ENCODE measurements at places on chromosomes 16 and 17.

GRCh38 chr17:31522284-31522931 is 130.9 kb downstream of the RAB11FIP4 start:
- no peak for DNase-seq

DNA sequence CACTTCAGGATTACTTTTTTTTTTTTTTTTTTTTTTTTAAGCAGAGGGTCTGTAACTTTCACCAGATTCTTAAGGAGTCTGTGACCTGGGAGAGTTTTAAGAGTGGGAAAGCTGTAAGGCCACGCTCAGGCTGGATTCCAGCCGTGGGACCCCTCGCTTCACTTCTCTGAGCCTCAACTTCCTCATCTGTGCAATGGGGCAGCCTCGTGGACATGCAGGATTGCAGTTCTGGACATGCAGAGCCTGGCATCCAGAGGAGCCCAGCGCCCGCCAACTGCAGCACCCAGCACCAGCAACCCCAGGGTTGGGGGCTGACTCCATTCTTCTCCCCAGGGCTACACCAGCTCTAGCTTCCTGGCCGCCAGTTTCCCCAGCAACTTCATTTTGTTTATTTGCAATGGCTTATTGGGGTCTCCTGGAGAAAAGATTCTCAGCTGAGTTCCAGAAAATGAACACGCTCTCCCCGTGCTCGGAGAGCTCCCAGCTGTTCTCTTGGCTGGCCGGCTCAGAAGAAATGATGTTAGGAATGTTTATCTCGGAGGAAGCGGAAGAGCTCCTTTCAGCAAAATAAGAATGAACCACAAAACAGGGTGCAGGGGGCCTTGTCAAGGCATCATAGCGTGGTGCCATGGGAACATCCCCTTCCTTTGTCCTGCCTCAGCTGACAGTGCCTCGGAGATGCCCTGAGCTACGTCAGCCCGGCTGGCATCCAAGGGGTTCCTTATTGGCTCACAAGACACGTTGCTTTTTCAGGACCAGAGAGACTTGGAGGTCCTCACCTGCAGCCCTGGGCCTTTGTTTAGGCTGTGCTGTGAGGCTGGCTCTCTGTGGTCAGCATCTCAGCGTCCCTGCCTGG is 22.9 kb upstream of the ZCCHC14 start:
- no peak for DNase-seq

GRCh38 chr16:6189216-6189615 is 1091.6 kb upstream of the EEF2KMT start:
- no peak for DNase-seq

DNA sequence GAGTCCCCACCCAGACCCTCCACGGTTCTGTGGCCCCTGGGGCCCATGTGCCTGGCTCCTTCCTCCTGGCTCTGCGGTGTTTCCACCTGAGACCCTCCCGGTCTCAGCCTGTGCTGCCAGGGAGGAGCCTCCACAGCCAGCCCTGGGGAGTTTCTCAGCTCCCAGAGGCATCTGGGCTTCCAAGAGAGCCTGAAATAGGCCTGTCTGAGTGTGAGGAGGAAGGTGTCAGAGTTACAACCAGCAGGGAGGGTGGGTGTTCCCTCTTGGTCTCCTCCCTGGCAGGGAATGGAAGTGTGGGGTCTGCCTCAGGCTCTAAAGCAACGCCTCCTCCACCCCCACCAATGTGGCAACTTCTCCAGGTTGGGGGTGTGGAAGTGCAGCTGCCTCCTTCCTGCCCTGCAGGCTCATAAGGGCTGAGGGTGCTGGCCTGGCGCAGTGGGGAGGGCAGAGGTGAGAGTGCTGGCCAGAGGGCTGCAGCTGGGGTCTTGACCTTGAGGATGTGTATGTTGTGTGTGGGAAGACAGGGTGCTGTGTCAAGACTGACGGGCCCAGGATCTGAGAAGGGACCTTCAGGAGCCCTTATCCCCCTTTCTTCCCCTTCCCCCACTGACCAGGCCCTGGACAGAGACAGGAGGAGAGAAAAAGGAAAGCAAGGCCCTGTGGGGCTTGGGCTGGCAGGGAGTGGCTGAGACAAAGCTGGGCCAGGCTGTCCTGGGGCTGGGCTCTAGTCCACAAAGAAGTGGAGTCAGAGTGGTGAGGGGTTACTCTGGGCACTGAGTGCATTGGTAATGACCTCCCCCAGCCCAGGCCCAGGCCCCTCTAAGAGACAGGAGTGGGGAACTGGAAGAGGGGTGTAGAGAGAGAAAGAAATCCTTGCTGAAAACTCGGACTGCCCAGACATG is 2.4 kb downstream of the CYGB start:
- no peak for DNase-seq

- DNase-seq, result no peak
Measured at GRCh38 chr17:29640413-29640812, 17.7 kb upstream of the CORO6 start.

DNA sequence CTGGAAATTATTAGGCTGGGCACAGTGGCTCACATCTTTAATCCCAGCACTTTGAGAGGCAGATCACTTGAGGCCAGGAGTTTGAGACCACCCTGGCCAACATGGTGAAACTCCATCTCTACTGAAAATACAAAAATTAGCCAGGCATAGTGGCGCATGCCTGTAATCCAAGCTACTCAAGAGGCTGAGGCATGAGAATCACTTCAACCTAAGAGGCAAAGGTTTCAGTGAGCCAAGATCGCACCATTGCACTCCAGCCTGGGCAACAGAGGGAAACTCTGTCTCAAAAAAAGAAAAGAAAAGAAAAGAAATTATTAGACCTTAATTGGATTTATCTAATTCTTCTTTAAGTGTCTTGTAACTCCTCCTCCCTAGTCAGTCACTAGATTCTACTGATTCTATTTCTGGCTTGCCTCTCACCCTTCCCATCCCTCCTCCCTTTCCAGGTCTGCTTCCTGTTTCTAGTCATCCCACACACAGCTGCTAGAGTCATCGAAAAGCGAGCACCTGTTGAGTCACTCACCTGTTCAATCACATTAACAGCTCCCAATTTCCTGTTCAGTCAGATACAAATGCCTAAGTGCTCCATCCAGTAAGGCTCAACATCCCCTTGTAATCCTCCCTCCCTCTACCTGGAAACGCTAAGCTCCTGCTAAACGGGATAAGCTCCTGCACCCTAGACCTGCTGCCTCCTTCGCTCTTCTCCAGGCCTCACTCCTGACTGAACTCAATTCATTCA is 34.6 kb downstream of the ERN1 start:
- DNase-seq, result no peak

- DNase-seq, result no peak
Measured at GRCh38 chr16:78654929-78655328, 555.5 kb downstream of the WWOX start.

GRCh38 chr16:77882358-77882757 is 94.0 kb downstream of the VAT1L start:
- no peak for DNase-seq

GRCh38 chr17:36993227-36993626 is 44.5 kb downstream of the AATF start:
- DNase-seq, result no peak

- DNase-seq, result no peak
Measured at GRCh38 chr17:77693776-77694175, 264.7 kb upstream of the TNRC6C start.

- DNase-seq, result no peak
Measured at GRCh38 chr17:69485901-69486643, 71.6 kb downstream of the MAP2K6 start.

DNA sequence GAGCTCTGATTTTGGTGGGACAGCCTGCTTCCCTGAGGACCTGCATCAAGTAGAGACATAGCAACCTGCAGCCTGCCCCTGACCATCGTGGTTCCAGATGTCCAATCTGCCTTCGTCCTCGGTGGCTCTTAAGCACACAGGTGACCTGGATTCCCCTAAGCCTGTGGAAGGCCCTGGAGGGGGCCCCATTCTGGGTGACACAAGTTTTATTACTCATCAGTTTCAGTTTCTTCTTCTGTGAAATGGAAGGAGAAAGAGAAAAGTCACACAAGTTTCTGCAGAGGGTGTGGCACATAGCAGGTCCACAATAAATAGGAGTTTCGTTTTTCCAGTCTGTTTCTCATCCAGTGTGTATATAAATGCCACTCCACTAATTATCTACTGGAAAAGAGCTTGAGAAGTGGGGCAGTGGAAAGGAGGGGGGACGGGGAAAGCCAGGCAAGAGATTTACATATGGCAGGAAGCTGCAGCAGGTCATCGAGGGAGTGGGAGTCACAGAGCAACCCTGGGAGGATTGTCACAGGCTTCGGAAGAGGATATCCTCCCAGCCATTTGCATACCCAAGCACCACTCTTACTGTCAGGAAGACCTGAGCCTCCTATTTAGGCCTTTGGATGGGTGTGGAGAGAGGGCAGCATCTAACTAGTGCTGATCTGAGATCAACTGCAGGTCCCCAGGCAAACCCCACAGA is 10.0 kb upstream of the NOS2 start:
- DNase-seq, result no peak

DNA sequence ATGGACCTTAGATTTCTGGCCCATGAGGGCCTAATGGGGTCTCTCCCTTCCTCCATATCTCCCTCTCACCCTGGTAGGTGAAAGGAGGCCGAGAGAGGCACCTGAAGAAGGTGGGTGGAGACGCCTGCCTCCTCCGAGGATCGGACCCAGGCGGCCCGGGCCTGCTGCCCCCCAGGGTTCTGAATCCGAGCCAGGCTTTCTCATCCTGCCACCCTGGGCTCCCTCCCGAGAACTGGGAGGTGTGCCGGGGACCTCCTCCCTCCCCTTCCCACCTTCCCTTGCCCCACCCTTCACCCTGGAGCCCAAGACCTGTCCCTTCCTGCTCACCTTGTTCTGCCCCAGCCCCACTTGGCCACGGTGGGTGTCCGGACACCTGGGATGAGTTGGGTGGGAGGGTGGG is 5.0 kb downstream of the FBXL19 start:
- DNase-seq, result no peak

Data from stimulated activated CD8-positive, alpha-beta memory T cell treated with anti-CD3 and anti-CD28 coated beads, Interleukin-7, amount 100 ng/mL, for 4 hours (primary cell).